ENCODE measurements at places on chromosomes 12 and 14. TPM values are rescaled to one million over a fixed set of nuclear protein-coding genes. Genes with fewer than 3 reads are reported as not detected.

Gene IFNG-AS1
- 2.1 TPM for total RNA-seq

Gene AICDA
- total RNA-seq = not detected

DNA sequence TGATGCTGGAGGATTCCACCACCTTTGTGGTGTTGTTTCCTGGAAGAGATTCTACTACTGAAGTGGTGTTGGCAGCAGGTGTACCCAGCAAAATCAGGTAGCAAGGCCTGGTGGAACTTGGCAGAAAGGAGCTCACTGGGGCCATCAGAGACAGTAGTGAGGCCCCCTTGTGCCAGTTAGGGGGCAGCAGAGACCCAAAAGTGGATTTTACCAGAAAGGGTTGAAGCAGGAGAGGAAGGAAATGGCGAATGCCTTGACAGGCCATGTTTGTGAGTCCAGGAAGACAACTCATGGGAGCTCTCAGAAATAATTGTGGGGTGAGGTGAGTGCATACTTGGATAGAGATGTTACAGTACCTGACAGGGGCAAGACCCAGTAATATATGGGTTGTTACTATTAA, 137.7 kb upstream of the FGD4 start:
- DNase-seq = no peak

DNA sequence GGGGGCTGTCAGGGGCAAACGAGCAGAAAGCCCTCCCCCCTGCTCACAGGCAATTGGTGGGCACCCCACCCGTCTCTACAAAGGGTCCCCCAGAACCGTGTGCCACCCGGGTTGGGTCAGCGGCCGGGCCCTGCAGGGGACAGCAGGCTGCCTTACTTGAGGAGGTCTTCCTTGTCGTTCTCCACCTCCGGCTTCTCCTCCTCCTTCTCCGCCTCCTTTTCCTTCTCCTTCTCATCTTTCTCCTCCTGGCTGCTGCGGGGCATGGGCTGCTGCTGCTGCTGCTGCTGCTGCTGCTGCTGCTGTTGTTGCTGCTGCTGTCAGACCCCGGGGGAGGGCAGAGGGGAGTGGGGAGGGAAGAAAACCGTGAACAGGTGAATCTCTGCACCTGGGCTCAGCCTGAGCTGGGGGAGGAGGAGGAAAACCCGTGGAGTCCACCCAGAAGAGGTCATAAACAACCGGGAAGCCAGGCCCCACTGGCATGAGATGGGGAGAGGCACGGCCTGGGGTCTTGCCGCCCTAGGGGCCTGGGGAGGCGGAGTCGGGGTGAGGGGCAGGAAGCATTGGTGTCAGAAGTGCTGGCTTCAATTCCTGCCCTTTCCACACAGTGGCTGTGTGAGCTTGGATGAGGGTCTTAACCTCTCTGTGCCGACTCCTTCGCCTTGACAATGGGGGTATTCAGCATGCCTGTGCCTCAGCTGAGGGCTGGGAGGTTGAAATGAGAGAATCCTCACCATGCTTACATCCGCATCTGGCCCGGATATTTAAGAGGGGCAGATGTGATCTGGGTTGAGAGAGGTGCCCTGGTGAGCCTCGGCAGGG, 107.6 kb downstream of the RFLNA start:
- no peak for DNase-seq

DNA sequence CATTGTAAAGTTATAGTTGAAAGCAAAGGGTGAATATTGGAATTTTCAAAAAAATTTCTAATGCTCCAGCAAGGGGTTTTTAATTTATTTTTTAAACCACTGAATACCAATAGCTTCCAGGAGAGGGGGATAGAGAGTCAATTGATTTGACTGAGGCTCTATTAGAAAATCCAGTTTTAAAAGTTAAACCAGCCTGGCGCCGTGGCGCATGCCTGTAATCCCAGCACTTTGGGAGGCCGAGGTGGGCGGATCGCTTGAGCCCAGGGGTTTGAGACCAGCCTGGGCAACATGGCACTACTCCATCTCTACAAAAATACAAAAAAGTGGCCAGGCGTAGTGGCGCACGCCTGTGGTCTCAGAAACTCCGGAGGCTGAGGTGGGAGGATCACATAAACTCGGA, 150.1 kb downstream of the SLC38A4 start:
- DNase-seq = no peak

Gene STXBP6
- not detected for total RNA-seq

GRCh38 chr12:121038861-121039668, at the start of gene OASL:
Gene OASL, minus strand, starts transcription at chr12:121039246. Its CDS starts 275 bp downstream, at chr12:121038971.
- DNase-seq = peak; percentile 72

DNA sequence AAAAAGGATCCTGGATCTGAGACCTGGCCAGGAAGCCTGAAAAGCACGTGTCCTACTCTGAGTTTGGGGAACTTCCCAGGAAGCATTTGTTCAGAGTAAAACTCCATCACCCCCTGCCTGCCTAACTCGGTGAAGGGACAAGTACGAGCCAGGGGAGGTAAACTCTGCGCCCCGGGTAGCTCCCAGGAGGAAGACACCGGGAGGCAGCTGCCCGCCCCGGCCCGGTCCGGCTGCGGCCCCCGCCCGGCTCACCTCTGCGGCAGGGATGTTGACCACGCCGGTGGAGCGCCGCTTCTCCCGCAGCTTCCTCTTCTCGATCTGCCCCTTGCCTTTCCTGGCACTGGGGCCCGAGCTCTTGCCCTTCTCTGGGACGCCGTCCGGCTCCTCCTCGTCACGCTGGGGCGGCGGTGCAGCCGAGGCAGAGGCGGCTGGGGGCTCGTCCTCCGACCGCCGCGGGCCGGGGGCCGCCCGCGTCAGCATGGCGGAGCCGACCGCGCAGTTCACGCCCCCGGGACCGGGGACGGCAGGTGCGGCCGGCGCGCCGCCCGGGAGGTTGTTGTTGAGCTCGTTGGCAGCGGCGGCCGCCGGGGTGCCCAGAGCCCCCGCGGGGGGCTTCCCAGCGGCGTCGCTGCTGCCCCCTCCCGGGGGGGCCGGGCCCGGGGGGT, 1.2 kb downstream of the PAWR start:
- no peak for DNase-seq

Data from CD8-positive, alpha-beta T cell (primary cell).